ENCODE measurements at places on chromosomes 5 and 9.
A peak's percentile ranks its signal among the peaks of the same experiment; 100 is the strongest.

- DNase-seq: no peak
Measured at GRCh38 chr5:41925555-41925951, 472 bp downstream of the FBXO4 start.

DNA sequence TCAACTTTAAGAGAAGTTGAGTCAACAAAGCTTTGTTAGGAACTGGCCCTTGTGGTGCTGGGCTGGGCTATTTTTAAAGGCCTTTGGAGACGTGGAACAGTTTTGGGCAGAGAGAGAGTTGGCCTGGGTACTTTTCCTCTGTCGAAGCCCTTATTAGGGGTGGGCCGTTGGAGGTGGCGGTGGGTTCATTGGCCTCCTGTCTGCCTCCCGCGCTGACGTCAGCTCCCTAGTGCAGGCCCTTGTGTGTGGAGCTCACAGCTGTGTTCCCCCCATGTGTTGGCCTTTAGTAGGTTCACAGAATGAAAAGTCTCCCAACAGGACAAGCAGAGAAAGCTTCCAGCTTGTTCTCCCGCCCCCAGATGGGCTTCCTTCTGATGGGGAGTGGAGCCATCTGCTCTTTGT lies 2.7 kb downstream of the NCS1 start:
- DNase-seq: no peak

DNA sequence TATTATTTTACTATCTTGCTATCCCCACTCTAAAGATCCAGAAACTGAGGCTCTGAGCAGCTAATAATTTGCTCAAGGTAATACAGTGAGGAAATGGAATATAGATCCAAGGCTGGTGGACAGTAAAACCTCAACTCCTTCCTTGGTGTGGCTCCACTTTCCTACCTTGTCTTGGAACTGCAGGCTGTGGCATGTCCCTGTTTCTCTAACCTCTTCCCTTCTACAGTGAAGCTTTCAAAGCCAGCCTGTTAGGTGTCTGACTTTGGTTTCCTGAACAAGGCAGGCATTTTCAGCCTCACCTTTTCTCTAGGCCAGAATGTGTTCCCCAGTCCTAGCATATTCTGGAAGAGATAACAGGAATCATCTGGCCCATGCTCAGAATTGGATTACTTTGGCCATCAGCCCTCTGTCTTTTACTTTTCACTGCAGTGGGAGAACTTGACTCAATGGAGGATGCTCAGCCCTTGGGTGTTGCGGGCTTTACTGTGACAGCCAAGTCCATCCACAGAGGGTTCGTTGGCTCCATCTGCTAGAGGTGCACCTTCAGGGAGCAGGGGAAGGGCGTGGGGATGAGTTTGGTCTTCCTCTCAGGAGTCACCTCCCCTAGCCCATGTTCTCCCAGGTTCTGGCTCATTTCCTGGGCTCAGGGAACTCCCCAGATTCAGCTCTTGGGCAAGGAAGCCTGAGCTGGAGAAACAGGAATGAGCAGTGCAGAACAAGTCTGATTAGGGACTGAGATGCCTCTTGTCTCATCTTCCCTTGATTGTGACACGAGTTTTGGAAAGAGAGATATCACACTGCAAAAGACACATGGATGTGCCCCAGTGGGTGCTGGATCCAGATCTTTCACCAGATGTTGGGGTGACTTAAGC lies 1.1 kb downstream of the NIPAL4 start:
- DNase-seq: peak; percentile 46

DNA sequence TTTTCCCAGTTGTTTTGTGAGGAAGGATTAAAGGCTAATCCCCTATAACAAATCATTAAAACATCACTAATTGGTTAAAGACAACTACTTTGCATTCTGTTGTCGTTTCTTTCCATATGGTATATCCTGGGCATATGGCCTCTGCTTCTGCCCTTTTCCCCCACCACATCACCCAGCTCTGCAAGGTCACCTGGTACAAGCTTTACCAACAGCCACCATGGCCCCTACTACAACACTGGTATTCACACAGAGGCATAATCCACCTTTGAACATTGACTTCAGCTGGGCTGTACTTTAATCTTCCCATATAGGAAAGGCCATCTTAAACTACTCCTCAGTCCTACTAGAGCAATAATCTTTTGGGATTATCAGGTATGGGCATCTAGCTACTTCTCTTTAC lies 866.1 kb downstream of the TLE4 start:
- DNase-seq: no peak

- DNase-seq: no peak
Measured at GRCh38 chr5:35319333-35320002, 89.2 kb upstream of the PRLR start.

- DNase-seq: no peak
Measured at GRCh38 chr9:88905506-88905905, 85.8 kb upstream of the S1PR3 start.

DNA sequence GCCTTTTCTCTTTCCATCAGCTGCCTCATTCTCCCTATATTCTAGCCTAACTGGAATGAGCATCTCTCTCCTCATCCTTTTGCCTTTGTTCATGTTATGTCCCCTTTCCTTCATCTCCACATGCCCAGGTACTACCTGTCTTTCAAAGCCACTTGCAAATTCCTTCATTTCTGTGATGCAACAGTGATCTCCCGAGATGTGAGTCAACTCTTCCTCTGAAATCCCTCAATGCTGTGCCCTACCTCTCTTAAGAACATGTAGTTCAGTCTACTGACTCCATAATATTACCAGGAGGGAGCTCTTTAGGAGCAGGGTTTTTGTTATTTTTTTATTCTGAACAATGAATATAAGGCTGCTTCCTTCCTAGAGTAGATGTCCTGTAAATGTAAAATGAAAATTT lies 91.6 kb downstream of the ZNF462 start:
- no peak for DNase-seq

DNA sequence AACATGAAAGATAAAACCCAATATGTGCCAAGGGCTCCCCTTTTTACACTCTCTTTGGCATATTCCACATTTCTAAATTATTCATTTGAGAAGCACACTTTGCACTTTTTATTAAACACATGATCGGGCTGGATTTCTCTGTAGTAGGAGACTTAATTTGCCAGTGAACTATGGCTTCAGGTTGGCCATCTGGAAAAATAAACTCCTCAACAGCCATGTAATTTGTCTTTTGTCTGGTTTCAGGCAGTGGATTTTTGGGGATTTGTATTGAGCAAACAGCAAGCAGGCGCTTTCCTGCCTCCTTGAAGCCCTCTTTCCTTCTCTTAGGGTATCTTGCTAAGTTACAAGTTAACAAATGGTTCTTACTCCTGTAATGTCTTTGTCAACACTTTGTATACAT lies 73.0 kb upstream of the DMRTA1 start:
- no peak for DNase-seq

DNA sequence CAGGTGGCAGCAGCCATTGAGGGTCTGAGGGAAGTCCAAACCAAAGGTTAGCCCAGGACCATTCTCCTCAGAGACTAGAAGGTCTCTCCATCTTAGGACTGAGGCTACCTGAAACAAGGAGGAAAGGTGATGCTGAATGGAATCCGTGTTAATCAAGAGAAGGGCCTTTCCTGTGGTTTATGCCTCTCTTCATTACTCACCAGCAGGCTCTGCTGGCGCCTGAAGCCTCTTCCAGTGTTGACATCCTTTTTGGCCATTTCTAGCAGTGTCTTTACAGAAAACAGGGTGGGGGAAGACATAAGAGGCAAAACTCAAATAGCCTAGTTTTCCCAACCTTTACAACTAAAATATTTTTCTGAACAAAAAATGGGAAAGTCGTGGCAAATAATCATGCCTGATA lies 98.0 kb downstream of the ENC1 start:
- peak; percentile 67 for DNase-seq

- DNase-seq: no peak
Measured at GRCh38 chr9:15289603-15290002, 17.4 kb downstream of the TTC39B start.

- DNase-seq: no peak
Measured at GRCh38 chr5:84370176-84370575, 14.5 kb downstream of the EDIL3 start.

- DNase-seq: no peak
Measured at GRCh38 chr5:59622848-59623247, 270.7 kb downstream of the PDE4D start.

DNA sequence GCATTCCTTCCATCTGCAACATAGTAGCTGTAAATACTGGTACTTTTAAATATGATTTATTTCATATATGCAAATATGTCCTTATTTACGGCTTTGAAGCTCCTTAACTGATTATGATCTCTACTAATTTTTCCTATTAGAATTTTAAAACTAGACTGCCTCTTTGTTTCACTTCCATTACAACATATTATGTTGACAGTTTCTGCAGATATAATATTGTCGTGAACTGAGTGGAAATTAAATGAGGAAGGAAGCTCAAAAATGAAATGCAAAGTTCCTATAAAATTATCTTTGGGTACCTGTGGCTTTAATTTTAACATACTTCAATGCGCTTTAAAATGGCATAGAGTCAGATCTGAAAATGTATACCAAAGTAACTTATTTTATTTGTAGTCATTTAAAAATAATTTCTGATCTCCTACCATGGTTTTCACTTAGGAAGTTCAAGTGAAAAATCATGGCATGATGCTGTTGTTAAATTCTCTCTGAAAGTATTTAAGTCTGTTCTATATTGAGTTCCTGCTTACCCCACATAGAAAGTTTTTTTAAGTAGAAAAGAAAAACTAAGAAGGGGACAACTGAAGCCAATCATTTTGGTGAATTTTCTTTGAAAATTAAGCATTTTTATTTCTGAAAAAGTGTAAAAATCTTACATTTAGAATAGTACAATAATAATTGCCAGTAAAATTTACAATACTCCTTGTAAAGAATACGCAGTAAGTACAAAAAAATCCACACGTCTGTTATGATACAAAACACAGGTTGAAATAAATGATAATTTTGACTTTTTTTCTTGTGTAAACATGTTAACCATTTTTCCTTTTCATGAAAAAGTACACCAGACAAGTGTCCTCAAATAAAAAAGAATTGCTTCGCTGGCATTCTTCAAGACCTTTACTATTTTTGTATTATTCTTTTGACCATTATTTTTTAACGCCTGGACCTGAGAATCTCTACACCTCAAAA lies 2.6 kb downstream of the FOXD1 start:
- DNase-seq: no peak

DNA sequence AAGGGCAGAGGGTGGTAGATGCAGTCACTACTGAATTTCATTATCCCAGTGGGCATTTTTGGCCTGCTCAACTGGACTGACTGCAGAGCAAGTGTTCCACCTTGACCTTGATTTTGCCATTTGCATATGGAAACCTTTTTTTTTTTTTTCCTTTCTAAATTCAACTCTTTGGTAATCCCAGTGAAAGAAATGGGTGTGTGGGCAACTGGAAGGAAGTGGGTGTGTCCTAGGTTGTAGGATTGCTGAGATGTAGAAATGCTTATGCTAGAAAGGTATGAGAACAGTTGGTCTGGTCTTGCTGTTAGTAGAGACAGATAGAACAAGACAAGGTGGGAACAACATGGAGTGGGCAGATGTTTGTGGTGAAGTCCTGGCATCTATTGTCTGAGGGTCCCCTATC lies 7.8 kb upstream of the IL12B start:
- DNase-seq: no peak

DNA sequence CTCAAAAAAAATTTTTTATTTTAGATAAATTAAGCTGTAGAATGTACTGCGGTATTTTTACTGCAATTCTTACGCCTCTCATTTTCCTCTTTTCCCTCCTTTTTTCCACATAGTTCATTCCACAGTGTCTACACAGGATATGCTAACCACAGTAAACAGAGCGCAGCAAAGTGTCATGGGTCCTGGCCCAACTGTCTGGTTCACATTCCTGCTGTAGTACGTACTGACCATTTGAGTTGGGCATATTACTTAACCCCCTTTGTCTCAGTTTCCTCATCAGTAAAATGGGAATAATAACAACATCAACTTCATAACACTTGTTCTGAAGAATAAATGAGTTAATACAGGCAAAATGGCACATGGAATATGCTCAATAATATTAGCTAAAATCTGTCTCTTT lies 41.6 kb downstream of the SLC44A1 start:
- DNase-seq: peak; percentile 53

DNA sequence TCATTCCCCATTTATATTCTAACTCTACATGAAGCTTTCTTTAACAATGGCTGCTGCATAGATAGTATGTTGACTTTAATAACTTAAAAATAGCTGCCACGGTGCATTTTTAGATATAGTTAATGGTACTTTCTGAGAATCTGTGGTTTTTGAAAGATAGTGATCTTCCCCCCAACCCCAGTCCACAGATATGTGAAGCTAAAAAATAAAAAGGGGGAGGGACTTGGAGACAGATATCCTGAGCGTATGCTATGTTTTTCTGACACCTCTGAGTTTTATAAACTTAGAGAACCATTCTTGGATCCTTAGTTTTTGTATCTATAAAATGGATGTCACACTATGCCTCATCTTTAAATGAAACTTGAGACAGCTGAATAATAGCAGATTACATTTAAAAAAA lies 120.5 kb downstream of the SNX18 start:
- DNase-seq: no peak

- no peak for DNase-seq
Measured at GRCh38 chr5:96354237-96354636, 78.8 kb downstream of the PCSK1 start.

DNA sequence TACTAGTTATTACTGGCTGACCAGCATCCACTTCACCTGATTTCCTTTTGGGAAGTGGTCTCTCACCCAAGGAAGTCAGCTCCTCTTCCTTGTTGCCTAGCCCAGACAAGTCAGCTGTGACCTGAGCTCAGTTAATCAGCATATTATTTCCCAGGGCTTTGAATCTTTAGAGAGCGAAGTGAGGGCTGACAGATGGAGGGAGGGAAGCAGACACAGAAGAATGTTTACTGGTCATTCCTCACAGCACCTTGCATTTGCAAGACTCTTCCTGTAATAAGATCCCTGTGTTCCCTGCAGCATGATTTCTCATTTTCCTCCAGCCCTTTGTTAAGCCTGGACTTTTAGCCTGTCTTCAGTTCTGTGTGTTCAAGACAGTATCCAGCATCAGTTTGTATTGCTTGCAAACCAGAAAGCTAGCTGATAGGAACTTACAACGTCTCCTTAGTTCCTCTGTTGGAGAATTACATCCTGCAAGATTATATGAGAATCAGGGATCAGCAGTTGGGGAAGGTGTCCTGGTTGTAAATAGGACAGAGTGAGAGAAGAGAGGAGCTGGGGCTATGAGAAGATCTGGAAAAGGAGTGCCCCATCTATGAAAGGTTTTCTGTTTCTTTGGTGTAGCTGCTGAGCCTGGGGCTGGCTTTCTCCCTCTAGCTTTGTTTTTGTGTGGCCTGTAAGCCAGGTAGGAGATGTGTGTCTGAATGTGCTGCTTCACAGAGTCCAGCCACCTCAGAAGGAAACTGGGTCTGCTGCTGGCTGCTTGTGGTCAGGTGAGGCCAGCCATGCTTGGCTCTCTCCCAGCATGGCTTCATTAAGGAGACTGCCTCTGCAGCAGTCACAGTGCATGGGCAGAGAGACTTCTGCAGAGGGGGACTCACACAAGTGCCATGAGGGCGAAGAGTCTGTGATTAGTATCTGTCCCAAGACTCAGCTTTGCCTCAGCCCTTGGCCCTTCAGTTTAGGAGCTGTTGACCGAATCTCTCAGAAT lies 50.3 kb downstream of the MAN2A1 start:
- peak; percentile 83 for DNase-seq

DNA sequence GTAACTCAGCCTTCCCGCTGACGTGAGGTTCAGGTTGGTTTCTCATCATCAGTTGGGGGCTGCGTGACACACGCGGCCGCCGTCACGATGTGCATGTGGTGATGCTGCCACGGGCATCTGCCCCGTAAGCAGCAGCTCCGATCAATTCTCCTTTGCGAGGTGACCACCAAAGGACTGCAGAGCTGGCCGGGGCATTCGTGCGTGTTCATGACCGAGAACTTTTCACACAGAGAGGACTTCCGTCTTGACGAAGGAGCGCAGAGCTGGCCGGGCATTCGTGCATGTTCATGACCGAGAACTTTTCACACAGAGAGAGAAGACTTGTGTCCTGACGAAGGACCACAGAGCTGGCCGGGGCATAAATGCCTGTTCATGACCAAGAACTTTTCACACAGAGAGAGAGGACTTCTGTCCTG lies 3.8 kb upstream of the LCN1 start:
- DNase-seq: peak; percentile 41
